ENCODE measurements at places on chromosomes 5 and 9.

- no peak for DNase-seq
Observed at GRCh38 chr5:23884405-23885031, 377.1 kb downstream of the PRDM9 start.

DNA sequence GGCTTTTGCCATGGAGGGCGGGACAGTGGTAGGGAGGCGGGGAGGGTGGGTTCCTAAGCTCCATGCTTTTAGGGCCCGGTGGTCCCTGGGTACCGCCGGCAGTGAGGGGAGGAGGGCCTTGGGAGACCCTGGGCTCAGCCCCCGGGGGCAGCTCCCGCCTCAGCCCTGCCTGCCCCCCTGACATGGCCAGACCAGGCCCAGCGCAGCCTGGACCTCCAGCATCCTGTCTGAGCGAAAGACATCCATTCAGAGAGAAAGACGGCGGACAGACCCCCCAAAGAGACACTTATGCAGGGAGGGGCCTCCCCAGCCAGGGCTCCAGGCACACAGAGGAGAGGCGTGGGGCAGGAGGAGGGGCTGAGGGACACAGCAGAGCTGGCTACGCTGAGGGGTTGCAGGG is 45.3 kb downstream of the KCNT1 start:
- DNase-seq: no peak

DNA sequence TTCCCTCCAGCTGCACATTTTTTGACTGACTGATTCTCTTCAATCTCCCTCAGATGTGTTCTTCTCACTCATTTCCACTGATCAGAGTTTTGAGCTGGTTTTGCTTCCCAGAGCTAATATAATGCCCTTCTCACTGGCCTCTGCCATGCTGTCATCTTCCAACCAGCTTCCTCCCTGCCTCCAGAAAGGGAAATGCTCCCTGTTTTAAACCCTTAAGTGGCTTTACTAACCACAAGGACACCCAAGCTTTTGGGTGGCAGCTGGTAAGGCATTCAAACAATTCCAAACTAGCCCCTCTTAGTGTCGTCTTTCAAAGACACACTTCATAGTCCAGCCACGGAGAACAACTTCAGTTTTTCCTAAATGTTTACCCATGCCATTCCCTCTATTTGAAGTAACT is 172.5 kb downstream of the CRB2 start:
- no peak for DNase-seq

DNA sequence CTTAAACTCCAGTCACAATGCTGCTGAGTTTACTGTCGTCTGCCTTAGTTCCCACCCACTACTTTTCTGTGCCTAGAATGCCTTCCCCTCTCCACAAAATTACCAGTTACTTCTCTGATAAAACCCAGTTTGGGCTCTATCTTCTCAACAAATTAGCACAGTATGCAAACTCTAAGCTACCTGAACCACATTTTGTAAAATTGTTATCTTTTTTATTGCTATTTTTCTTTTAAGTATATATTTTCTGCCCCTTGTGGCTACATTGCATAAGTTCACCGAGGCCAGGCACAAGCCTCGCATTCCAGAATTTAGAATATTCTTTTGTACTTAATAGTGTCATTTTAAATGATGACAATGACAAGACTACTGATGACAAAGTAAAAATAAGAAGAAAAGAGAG is 60.0 kb downstream of the POU5F2 start:
- no peak for DNase-seq

DNA sequence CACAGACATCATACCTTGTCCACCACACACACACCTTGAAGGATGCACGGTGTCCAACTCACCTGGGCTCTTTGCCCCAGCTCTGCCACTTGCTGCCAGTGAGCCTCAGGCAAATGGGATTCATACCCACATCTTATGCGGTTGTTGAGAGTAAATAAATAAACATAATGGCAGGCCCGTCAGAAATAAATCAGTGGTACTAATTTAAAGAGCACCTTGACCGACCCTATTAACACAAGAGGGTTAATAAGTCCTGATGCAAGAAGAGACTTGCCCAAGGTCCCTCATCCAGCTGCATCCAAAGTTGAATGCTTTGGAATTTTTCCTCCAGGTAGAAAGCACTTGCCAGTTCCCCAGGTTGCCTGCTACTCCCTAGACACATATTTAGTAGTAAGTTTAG is 11.6 kb upstream of the AKNA start:
- DNase-seq: no peak

DNA sequence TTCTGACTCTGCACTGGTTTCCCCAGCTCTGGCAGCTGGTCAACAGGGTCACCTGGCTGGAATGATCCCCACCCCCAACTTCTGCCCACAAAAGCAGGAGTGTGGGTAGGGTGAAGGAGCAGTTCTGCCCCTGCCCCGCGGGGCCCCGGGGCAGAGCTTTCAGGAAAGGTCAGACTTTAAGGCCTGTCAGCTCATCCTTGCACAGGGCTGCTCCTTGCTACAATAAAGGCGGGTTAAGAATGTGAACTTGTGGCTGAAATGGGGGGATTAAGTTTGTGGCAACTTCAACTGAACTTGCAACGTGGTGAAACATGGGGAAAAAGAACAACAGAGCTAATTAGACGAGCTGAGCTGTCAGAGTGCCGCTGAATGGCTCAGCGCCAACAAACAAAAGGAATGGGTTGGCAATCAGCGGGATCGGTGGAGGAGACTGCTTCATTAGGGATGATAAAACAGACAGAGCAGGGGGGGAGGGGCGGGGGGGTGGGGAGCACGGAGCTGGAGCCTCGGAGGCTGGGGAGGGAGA is 50.8 kb downstream of the CRB2 start:
- DNase-seq: no peak

- no peak for DNase-seq
Observed at GRCh38 chr5:62584391-62584790, 5.8 kb downstream of the LRRC70 start.

DNA sequence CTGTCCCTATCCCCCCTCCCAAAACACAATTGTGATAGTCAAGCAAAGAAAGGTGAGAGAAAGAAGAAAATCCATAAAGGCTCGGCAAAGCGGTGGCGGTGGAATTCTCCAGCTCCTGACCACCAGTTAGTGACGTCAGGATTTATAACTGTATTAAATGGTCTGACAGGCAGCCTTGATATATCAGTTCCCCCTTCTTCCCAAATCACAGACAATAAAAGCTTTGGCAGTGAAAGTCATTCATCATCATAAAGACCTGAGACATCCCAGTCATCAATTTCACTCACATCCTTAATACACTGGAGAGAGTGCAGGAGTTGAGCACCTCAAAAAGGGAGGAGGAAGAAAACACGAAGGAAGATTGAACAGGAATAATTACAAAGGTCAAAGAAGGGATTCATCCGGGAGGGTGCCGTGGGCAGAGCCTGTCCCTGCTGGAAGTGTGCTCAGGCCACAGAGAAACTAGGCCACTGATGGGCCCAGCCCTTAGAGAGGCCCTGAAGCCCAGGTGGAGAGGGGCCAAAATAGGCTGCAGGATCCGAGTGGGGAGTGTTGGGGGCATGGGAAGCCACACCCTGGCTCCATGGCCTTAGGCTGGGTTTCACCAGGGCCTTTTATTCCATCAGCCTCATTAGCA is 131.9 kb downstream of the PAX5 start:
- no peak for DNase-seq

DNA sequence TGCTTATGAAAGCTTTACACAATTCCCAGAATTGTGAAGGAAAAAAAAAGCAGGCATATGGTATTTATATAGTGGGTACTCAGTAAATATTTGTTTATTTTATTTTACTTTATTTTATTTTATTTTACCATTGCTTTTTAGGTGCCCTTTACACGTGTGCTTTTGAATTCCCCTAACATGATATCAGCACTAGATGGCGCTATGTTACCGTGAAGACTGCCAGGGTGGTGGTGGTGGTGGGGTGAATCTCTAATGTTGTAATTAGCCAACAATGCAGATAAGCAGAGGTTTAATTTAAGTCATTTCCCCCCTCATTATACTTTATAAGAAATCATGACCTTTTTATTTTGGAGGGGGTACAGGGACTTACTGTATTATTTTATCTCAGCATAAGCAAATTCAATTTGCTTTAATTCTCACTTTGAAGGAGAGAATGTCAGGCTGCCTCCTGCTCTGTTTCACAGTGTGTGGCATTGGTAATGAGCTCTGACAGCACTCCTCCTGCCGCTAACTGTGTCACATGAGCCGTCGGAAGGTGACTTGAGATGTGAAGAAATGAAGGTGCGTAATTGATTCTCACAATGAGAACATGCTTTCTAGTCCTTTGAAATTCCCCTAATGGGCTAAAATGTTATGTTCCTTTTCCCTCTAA is 165.6 kb downstream of the YTHDC2 start:
- DNase-seq: no peak

- DNase-seq: no peak
Observed at GRCh38 chr5:60487885-60488442, 212.0 kb downstream of the DEPDC1B start.

DNA sequence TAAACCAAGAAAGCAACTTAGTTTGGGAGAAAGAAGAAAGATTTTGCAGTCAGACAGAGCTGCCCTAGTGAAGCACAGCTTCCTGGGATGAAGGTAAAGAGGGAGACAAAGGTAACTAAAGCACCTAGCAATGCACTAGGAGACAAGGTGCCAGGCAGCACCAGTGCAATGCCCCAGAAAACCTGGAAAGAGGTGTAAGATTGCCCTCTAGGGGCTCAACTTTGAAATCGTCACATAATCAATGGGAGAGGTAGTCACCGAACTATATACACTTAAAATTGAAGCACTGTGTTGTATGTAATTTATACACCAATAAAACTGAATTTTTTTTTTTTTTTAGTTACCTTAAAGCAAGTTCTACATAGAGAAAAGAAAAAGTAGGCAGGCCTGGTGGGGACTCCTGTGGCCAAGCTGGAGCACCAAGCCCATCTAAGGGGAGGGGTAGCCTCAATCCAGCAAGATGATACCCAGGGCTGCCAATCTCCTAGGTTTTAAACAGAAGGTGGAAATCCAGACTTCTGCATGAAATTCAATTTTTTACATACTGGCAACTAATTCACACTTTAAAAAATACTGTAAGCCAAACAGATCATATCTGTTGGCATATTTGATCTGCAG is 48.2 kb downstream of the CDK5RAP2 start:
- DNase-seq: no peak

GRCh38 chr5:170491479-170491878 is 12.3 kb upstream of the KCNIP1 start:
- DNase-seq: no peak

- no peak for DNase-seq
Observed at GRCh38 chr9:134461426-134461982, 135.2 kb downstream of the RXRA start.

- DNase-seq: no peak
Observed at GRCh38 chr5:50854082-50854481, 187.6 kb downstream of the PARP8 start.

GRCh38 chr5:123204251-123204650 is 115.2 kb downstream of the PRDM6 start:
- no peak for DNase-seq

GRCh38 chr9:117448066-117448465 is 33.2 kb upstream of the ASTN2 start:
- DNase-seq: no peak

DNA sequence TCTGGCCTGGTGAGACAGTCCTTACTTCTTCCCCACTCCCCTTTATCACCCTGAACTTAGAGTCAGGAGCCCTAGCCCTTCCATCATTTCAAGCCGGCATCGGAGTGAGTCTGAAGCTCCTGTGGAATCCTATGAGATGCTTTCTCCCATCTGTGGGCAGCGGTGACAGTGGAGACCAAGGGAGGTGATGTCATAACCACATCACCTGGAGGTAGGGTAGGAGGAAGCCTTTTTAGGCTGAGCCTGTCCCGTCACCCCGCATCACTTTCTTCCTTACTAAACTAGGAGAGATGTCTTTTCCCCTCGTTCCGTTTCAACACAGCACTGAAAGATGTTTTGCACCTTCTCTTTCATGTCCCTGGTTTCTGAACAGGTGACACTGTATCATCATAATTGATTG is 124.1 kb upstream of the WWC1 start:
- DNase-seq: no peak

DNA sequence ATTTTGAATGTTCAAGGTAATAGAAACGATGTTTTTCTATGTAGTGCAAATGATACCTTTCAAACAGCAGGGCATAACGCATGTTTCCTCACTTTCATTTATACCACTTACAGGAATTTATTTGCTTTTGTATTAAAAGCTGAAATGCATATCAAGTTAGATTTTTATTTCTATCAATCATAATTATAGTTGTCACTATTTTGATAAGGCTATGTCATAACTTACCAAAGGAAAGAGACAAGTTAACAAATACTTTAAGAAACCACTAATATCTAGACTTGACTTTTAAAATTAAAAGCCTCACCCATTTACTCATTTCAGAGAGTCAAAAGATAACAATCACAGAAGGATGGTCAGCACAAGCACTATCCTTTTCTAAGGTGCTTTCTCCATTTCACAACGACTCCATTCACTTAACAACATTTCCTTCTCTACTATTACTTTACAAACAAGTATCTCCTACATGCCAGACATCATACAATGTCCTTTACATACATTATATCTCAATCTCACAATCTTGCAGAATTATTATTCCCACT is 12.6 kb downstream of the ERP44 start:
- DNase-seq: no peak

Measured in GM12892 (cell line).